ENCODE measurements at places on chromosomes 12 and 14. TPM values are rescaled to one million over a fixed set of nuclear protein-coding genes. Genes with fewer than 3 reads are reported as not detected.

The RNASE7 gene
- not detected for total RNA-seq

The TMEM132C gene
- total RNA-seq: not detected

The VWF gene
- total RNA-seq: 467 TPM

The CHD8 gene
- 48.5 TPM for total RNA-seq

The RAB3IP gene
- 11.8 TPM for total RNA-seq

The IL31 gene
- not detected for total RNA-seq

The AJUBA gene
- total RNA-seq: 35.7 TPM

The FOXN4 gene
- total RNA-seq: not detected

The STON2 gene
- 87.4 TPM for total RNA-seq

Measured in dermis microvascular lymphatic vessel endothelial cell (primary cell).